ENCODE measurements at places on chromosomes 7 and 10.

GRCh38 chr10:68007356-68007755 lies 67.7 kb downstream of the HERC4 start:
- DNase-seq = no peak

DNA sequence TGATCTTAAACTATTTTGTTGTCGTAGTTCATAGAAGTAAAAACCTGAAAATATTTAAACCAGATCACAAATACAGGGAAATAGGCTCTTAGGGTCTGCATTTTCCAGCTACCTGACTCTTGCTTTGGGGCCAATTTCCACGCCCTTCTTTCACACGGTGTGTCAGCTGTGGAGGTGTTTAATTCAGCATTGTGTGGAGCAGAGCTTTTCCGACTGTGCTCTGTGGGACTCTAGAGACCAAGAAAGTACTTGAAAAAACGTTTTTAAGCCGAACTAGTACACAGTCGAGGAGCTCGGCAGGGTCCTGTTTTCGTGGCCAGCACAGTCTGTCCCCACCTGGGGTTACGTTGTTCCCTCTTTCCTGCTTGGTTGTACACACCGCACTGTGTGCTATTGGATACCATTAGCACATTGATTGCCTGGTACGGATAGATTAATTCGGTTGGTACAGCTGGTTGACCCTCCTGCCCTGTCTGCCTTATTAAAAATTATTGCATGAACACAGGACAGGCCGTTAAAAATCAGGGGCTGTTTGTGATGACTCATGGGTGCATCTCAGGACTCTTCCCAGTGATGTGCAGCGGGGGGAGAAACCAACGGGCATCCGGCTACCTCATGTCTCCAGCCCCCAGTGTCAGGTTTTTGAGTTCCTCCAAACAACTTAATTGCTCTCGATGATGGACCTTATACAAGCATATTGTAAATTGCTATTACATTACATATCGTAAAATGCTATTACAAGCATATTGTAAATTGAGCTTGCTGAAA lies 80.7 kb upstream of the BTBD16 start:
- no peak for DNase-seq

- peak; percentile 82 for DNase-seq
Observed at GRCh38 chr7:4745971-4746919, 29.2 kb upstream of the AP5Z1 start.

GRCh38 chr10:114879541-114880158 lies 58.1 kb downstream of the FHIP2A start:
- DNase-seq = peak; percentile 50

DNA sequence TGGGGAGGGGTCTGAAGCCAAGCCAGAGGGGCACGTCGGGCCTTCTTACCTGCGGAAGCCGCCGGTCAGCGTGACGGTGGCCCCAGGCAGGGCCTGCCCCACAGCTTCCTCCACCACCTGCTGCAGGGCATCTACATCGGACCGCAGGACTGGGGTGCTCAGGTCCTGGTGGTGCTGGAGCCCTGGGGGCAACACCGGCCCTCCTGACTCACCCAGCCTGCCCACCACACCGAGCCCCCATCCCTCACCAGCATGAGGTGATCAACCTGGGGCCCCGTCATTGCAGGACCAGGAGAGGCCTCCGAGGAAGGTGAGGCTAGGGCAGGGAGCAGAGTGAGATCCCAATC lies 8.0 kb downstream of the POLM start:
- no peak for DNase-seq

DNA sequence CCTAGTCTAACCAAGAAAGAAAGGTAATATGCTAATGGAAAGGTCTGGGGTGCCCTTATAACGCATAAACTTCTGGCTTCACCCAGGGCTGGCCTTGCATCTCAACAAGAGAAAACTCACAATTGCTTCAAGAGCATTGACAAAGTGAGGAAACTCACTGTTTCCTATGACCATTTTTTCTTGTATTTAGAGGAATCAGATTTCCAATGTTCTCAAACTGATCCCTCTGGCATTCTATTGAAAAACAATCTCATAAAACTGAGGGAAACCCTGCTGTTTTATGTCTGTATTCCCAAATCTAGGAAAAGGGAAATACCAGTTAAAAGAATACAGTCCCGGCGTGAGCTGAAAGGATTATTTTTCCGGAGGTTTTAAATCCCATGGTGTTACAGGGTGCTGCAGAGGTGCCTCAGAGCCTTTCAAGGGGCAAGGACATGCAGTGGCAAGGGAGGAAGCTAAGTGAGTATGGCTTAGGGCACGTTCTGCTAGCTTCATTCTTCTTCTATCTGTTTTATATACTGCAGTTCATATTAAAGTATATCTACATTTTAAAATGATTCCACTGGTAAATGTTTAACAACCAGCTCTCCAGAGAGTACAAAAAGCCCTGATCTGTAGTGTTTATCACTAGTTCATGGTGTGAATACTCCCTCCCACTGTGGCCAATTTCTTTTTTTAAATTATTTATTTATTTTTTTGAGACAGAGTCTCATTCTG lies 68.7 kb downstream of the CAV1 start:
- no peak for DNase-seq

DNA sequence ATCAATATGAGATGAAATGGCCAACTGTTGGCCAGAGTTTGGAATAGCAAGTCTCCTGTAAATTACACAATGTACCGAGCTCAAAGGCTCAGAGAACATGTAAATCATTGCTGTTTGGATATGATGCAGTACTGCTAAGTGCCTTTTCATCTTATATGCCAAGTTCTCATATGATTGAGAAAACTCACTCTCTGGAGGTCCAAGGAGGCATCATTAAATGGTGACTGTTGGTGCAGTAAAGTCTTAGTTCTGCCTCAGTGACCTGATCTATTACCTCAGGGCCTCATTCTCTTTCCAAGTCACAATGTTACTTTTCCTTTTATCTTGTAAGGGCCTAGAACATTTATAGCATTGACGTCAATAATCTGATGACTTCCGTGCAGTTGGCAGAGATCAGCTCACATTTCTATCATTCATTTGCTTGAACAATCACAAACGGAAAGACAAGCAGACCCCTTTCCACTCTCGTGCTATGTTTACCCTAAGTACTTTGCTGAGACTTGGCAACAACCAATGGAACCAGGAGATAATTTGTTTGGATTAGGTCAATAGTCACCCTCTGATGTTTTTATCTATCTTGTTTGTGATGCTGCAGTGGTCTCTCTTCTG lies 32.6 kb upstream of the PDK4 start:
- peak; percentile 93 for DNase-seq

DNA sequence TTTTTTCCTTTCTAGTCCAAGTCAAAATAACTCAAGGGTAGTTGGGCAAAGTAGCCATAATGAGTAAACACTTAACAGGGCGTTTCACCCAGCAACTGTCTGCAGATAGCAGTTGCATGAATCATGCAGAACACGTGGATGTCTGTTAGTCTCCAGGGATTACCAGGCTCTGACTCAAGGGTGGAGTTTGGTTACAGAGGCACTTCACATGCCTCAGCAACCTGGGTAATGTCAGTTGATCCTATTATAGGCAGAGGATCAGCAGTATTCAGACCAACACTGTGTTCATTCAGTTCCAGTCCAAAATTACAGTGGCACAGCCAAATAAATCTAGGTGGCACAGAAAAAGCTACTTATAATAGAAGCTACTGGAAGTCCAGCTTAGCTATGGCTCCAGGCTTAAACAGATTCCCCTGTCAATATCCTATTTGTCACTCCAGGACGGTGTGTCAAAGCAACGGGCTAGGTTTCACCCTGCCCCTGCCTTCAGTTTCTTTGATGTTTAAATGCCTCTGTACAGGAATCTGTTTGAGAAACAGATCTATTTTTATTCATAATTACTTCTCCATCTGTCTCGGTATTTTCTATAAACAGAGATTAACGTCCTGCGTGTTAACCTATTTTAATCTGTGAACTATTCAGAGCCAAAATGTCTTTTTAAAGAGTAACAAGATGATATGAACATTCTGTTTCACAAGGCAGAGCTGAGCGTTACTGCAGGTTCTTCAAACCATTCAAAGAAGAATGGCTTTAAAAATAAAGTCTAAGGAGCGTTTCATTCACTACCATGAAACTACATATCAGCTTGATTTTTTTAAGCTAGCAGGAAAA lies 162.6 kb upstream of the AKR1E2 start:
- peak; percentile 99 for DNase-seq

DNA sequence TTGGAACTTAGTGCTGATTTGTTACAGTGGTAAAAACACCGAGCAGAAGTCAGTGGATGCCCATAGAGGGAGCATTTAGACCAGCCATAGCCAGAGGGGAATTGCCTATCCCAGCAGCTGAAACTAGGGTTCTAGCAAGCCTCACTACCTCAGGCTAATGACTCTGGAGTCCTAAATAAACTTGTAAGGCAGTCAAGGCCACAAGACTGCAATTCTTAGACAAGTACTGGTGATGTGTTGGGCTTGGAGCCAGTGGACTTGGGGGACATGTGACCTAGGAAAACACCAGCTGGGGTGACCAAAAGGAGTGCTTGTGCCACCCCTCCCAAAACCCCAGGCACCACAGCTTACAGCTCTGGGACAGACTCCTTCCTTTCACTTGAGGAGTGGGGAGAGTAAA lies 209.0 kb downstream of the MAGI2 start:
- DNase-seq = no peak

- no peak for DNase-seq
Observed at GRCh38 chr7:117871401-117871777, 1.9 kb downstream of the CTTNBP2 start.

DNA sequence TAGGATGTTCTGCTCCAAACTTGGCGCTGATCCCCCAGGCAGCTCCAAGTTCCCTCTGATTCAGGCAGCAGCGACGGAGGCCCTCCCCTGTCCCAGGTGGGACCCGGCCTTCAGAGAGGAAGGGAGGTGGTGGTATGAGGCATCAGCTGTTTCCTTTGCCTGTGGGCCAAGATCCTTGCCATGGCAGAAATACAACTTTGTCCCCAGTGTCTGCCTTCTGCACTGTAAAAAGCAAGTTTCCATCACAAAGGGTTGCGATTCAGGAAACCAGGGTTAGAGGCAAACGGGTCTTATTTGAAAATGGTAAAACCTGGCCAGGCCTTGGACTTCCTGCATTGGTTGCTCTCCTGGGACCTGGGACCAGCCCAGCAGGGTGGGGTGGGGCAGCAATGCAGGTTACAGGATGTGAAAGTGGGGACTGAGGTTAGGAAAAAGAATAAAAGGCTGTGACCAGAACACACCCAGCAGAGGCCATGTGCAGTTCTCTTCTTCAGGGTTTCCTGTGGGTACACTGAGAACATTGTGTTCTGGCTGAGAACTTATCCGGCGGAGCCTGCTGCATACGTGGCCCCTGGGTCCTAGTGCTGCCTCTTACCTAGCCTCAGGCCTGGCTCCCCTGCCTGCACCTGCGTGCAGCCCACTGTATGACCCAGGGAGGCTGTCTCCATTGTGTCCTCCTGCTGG lies 25.1 kb upstream of the DDIT4 start:
- DNase-seq = peak; percentile 87

All from fibroblast of pulmonary artery (primary cell).